ENCODE measurements at places on chromosomes 4 and X. TPM values are rescaled to one million over a fixed set of nuclear protein-coding genes. Genes with fewer than 3 reads are reported as not detected.

- H3K4me3 ChIP-seq: no peak overlapping the region
- no peaks in the 10 kb centered on the region for H3K4me1 ChIP-seq
- H3K27me3 ChIP-seq: no peaks in the 10 kb centered on the region
- no peak overlapping the region for H3K27ac ChIP-seq
- 0 out of 2 replicates have a peak, but pooled peaks cover 4% of the 10 kb centered on the region for H3K36me3 ChIP-seq
These were observed 25.5 kb upstream of the FAM120C start for GRCh38 chrX:54208531-54208930.

DNA sequence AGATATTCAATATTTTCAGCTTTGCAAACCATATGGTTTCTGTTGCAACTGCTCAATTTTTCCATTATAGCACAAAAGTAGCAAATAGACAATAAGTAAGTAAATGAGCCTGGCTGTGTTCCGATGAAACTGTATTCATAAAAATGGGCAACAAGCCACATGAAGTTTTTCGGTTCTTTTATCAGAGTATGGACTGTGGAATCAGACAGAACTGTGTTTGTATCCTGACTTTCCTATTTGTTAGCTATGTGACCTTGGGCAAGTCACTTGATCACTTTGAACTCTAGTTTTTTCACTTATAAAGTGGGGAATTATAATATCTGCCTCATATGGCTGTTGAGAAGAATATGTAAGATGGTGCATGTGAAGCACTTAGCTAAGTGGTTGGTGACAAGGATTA, 23.4 kb upstream of the ADGRA3 start:
- H3K4me3 ChIP-seq: no peak overlapping the region
- no peak overlapping the region for H3K27ac ChIP-seq
- H3K27me3 ChIP-seq: no peaks in the 10 kb centered on the region
- no peak for DNase-seq

- H3K4me1 ChIP-seq: peaks cover 14% of the 10 kb centered on the region
- no peak overlapping the region for H3K27ac ChIP-seq
- no peaks in the 10 kb centered on the region for H3K27me3 ChIP-seq
- no peak for DNase-seq
- no peaks in the 10 kb centered on the region for H3K36me3 ChIP-seq
- H3K4me3 ChIP-seq: no peak overlapping the region
These were observed 246.0 kb downstream of the CXXC4 start for GRCh38 chr4:104248726-104249125.

DNA sequence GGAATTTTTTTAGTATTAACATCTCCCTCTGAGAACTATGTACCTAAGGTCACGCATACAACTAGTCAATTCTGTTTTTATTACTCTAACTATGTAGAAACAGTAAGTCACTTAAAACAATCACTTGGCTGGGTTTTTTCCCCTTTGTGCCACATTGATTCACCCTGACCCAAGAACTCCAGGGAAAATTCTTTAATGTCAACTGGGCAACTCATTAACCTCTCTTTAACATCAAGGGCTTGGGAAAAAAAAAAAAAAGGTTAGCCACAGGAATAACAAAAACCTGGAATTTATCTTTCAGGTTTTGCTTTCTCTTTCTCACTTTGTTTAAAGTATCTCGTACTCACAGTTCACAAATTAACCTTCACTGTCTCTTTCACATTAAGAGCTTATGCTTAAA, 8.1 kb downstream of the RPL9 start:
- H3K27ac ChIP-seq: peak overlapping the region; percentile 91
- DNase-seq: no peak
- H3K36me3 ChIP-seq: peaks cover 50% of the 10 kb centered on the region
- H3K4me1 ChIP-seq: peaks cover 31% of the 10 kb centered on the region
- H3K4me3 ChIP-seq: no peak overlapping the region

The CDX4 gene
- total RNA-seq: 5.2 TPM

DNA sequence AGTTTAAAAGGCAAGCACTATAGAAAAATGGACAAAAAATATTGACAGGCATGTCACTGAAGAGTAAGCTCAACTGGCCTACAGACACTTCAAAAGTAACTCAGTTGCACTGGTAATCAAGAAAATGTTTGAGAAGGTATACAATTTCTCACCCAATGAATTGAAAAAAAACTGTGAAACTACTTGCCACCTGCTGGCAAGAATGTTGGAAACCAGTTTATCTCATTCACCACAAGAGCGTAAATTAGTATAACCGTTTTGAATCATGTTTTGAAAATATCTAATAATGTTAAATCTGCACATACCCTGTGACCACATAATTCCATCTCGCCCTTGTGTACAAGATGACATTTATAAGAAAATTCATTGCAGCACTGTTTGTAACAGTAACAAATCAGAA, 31.7 kb downstream of the TXK start:
- DNase-seq: no peak
- no peak overlapping the region for H3K27ac ChIP-seq
- H3K36me3 ChIP-seq: no peaks in the 10 kb centered on the region
- no peak overlapping the region for H3K4me3 ChIP-seq
- no peaks in the 10 kb centered on the region for H3K27me3 ChIP-seq
- H3K4me1 ChIP-seq: peaks cover 5% of the 10 kb centered on the region

- no peak overlapping the region for H3K4me3 ChIP-seq
- H3K36me3 ChIP-seq: peaks cover 14% of the 10 kb centered on the region
- no peaks in the 10 kb centered on the region for H3K27me3 ChIP-seq
- H3K27ac ChIP-seq: peak overlapping the region; percentile 72
- DNase-seq: no peak
- H3K4me1 ChIP-seq: peaks cover 11% of the 10 kb centered on the region
These were observed 9.9 kb downstream of the YIPF6 start for GRCh38 chrX:68508799-68509198.

GRCh38 chr4:3369781-3370674, 71.7 kb upstream of the HGFAC start:
- peaks cover 44% of the 10 kb centered on the region for H3K4me1 ChIP-seq
- peaks cover 25% of the 10 kb centered on the region for H3K27me3 ChIP-seq
- peak overlapping the region; percentile 54 for H3K4me3 ChIP-seq
- peak overlapping the region; percentile 39 for H3K27ac ChIP-seq

The GAGE12J gene
- not detected for total RNA-seq

The MAGEA8 gene
- not detected for total RNA-seq

- DNase-seq: no peak
- peaks cover 13% of the 10 kb centered on the region for H3K36me3 ChIP-seq
- no peaks in the 10 kb centered on the region for H3K27me3 ChIP-seq
These were observed 804 bp downstream of the OSTC start for GRCh38 chr4:108651014-108651791.

GRCh38 chr4:165631912-165632311, 241.1 kb upstream of the TLL1 start:
- H3K4me1 ChIP-seq: peaks cover 9% of the 10 kb centered on the region
- peaks cover 12% of the 10 kb centered on the region for H3K36me3 ChIP-seq

DNA sequence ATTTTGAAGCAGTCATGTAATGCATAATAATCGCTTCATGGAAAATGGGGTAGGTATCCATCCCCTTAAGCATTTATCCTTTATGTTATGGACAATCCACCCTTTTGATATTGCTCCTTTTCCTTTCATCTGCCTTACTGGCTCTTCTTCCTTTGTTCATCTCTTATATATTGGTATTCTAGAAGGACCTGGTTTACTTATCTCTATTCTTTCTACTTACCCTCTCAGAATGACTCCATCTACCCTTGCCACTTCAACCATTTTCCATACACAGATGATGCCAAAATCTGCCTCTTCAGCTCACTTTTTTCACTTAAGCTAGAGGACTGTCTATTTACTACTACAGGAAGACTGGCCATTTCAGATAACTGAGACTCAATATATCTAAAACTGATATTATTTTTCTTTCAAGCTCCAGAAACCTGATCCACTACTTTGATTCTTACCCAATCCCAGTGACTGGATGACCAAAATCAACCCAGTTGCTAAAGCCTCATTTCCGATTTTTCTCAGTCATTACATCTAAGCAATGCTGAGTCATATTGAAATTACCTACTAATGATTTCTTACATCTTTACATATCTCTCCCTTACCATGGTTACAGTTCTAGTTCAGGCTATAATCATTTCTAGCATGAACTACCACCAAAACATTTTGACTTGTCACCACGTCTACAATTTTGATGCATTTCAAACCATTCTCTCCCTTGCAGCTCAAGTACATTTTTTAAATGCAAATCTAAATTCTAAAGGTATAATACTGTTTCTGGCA, 93.7 kb downstream of the FAAH2 start:
- no peaks in the 10 kb centered on the region for H3K4me1 ChIP-seq
- H3K27me3 ChIP-seq: no peaks in the 10 kb centered on the region

The NAP1L3 gene
- 30.3 TPM for total RNA-seq

The SSX4 gene
- total RNA-seq: 0.17 TPM

- H3K27ac ChIP-seq: no peak overlapping the region
- H3K4me1 ChIP-seq: peaks cover 2% of the 10 kb centered on the region
- peaks cover 89% of the 10 kb centered on the region for H3K27me3 ChIP-seq
- DNase-seq: no peak
- peak overlapping the region; percentile 24 for H3K4me3 ChIP-seq
These were observed 13.2 kb upstream of the MAN2B2 start for GRCh38 chr4:6561706-6562371.

- H3K36me3 ChIP-seq: peaks cover 32% of the 10 kb centered on the region
- H3K27me3 ChIP-seq: no peaks in the 10 kb centered on the region
These were observed 91.5 kb downstream of the ELOVL6 start for GRCh38 chr4:110106931-110107296.

The ARMCX1 gene
- 27.4 TPM for total RNA-seq

The ENPEP gene
- 0.39 TPM for total RNA-seq

The SHROOM2 gene
- 12.3 TPM for total RNA-seq

The CTAG1A gene
- not detected for total RNA-seq

The OPRPN gene
- total RNA-seq: not detected

- no peaks in the 10 kb centered on the region for H3K27me3 ChIP-seq
- no peaks in the 10 kb centered on the region for H3K4me1 ChIP-seq
- no peaks in the 10 kb centered on the region for H3K36me3 ChIP-seq
- no peak overlapping the region for H3K27ac ChIP-seq
- no peak overlapping the region for H3K4me3 ChIP-seq
These were observed 17.5 kb downstream of the PALLD start for GRCh38 chr4:168514249-168514852.

- H3K36me3 ChIP-seq: no peaks in the 10 kb centered on the region
These were observed 126.9 kb downstream of the BTC start for GRCh38 chr4:74667438-74667837.

The GUCY1B1 gene
- 12.7 TPM for total RNA-seq

DNA sequence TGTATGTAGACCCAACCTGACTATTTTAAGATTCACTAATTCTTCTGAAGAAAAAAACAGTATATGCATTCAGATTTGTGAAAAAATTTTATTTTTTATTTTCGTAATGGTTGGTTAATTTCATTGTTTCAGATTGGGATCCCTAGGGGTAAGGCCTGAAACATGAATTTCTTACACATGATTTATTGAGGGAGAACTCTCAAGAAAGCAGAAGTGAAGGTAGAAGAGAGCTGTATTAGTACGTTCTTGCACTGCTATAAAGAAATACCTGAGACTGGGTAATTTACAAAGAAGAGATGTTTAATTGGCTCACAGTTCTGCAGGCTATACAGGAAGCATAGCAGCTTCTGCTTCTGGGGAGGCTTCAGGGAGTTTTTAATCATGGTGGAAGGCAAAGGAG, 611.9 kb upstream of the TECRL start:
- no peak overlapping the region for H3K27ac ChIP-seq
- H3K27me3 ChIP-seq: no peaks in the 10 kb centered on the region
- peaks cover 15% of the 10 kb centered on the region for H3K4me1 ChIP-seq
- no peak for DNase-seq
- H3K36me3 ChIP-seq: no peaks in the 10 kb centered on the region
- H3K4me3 ChIP-seq: no peak overlapping the region

DNA sequence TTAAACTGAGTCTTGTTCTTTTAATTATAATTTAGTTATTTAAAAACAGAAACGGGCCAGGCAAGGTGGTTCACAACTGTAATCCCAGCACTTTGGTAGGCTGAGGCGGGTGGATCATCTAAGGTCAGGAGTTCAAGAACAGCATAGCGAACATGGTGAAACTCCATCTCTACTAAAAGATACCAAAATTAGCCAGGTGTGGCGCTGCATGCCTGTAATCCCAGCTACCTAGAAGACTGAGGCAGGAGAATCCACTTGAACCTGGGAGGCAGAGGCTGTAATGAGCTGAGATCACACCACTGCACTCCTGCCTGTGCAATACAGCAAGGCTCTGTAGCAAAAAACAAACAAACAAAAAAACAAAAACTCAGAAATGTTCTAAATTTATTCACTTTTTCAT, 852.9 kb downstream of the TECRL start:
- no peak overlapping the region for H3K27ac ChIP-seq
- DNase-seq: peak; percentile 38

DNA sequence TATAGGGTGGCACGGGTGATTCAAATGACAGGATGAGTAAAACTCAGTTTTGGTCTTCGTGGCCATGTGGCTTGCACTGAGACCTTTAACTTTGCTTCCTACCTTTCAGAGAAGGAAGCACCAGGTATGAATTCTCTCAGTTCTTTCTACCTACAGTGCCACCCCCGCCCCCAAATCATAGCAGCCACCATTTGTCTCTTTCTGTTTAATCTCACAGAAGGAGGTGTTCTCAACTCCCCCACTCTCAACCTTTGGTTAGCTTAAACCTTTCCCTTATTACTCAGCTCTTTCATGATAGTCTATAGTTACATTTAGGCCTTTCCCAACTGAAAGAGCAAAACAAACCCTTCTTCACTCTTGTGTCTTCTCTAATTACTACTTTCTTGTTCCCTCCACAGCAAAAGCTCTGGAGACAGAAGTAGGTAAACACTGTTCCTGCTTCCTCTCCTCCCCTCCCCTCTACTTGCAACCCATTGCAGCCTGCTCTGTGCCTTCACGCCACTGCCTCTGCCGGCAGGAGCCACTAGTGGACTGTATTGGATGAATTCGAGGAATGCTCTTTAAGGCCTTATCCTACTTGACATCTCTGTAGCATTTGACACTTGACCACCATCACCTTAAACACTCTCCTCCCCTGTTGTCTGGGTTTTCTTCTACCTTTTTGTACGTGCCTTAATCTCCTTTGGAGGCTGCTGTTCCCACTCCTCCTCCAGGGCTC, 123.7 kb downstream of the AFF1 start:
- peak overlapping the region; percentile 73 for H3K27ac ChIP-seq
- H3K36me3 ChIP-seq: peaks cover 5% of the 10 kb centered on the region
- no peak for DNase-seq
- H3K4me3 ChIP-seq: no peak overlapping the region
- H3K4me1 ChIP-seq: peaks cover 59% of the 10 kb centered on the region

The TMPRSS11D gene
- total RNA-seq: not detected

The TLR6 gene
- 0.11 TPM for total RNA-seq

The CSAG2 gene
- total RNA-seq: not detected

The TRIM61 gene
- 2.8 TPM for total RNA-seq

- no peak overlapping the region for H3K4me3 ChIP-seq
- no peak overlapping the region for H3K27ac ChIP-seq
- no peak for DNase-seq
- peaks cover 3% of the 10 kb centered on the region for H3K4me1 ChIP-seq
These were observed 738.6 kb upstream of the GRIA3 start for GRCh38 chrX:122445466-122445865.

The SCD5 gene
- 4.9 TPM for total RNA-seq

- H3K4me3 ChIP-seq: no peak overlapping the region
- H3K4me1 ChIP-seq: no peaks in the 10 kb centered on the region
- no peak for DNase-seq
- no peaks in the 10 kb centered on the region for H3K27me3 ChIP-seq
These were observed 56.1 kb downstream of the CNGA2 start for GRCh38 chrX:151790481-151791160.

The TLR10 gene
- 0.30 TPM for total RNA-seq

- H3K27ac ChIP-seq: no peak overlapping the region
- H3K4me1 ChIP-seq: peaks cover 43% of the 10 kb centered on the region
- no peak for DNase-seq
- H3K27me3 ChIP-seq: no peaks in the 10 kb centered on the region
- peak overlapping the region; percentile 99 for H3K4me3 ChIP-seq
- H3K36me3 ChIP-seq: 0 out of 2 replicates have a peak, but pooled peaks cover 3% of the 10 kb centered on the region
These were observed 1.0 kb downstream of the FOXO4 start for GRCh38 chrX:71096760-71097032.

Measured in WTC11 (cell line).